ENCODE measurements at places on chromosomes 5 and 9. TPM values are rescaled to one million over a fixed set of nuclear protein-coding genes. Genes with fewer than 3 reads are reported as not detected.

MARCOL gene
- total RNA-seq: not detected

GFI1B gene
- total RNA-seq: not detected

IFNA2 gene
- total RNA-seq: not detected

ADAMTSL1 gene
- total RNA-seq: not detected

FOXE1 gene
- 0.10 TPM for total RNA-seq

ZNF782 gene
- 2.2 TPM for total RNA-seq

BARHL1 gene
- total RNA-seq: not detected

TMOD1 gene
- 1.2 TPM for total RNA-seq

PPP3R2 gene
- total RNA-seq: not detected

ANKRD31 gene
- total RNA-seq: 0.36 TPM

DBH gene
- not detected for total RNA-seq

ZCCHC7 gene
- 29.1 TPM for total RNA-seq

GBGT1 gene
- total RNA-seq: 3.9 TPM

FOXD4 gene
- not detected for total RNA-seq

LCN9 gene
- total RNA-seq: not detected

MSANTD3 gene
- total RNA-seq: 10.4 TPM

SLC28A3 gene
- total RNA-seq: 0.32 TPM

PDGFRB gene
- total RNA-seq: 1.0 TPM

TNFSF8 gene
- 26.4 TPM for total RNA-seq

LOX gene
- total RNA-seq: not detected

TSTD2 gene
- total RNA-seq: 11.1 TPM

IL5 gene
- not detected for total RNA-seq

MTX3 gene
- 6.1 TPM for total RNA-seq

PCDHB8 gene
- not detected for total RNA-seq

SH3PXD2B gene
- 1.1 TPM for total RNA-seq

PTGER4 gene
- 83.8 TPM for total RNA-seq

BRINP1 gene
- not detected for total RNA-seq

TRIP13 gene
- 29.9 TPM for total RNA-seq

NR2F1-AS1 gene
- not detected for total RNA-seq

C9orf50 gene
- not detected for total RNA-seq

TMEM252 gene
- total RNA-seq: not detected

IFNA4 gene
- total RNA-seq: not detected

BTNL3 gene
- not detected for total RNA-seq

TMED9 gene
- 110 TPM for total RNA-seq

CTNND2 gene
- not detected for total RNA-seq

SLC6A3 gene
- not detected for total RNA-seq

SLC25A2 gene
- total RNA-seq: not detected

CDC20B gene
- not detected for total RNA-seq

Data from activated naive CD4-positive, alpha-beta T cell treated with anti-CD3 and anti-CD28 coated beads for 36 hours (primary cell).